ENCODE measurements at places on chromosomes 13 and 19.

- no peak for DNase-seq
Observed at GRCh38 chr19:55146705-55147273, 2.2 kb downstream of the TNNT1 start.

DNA sequence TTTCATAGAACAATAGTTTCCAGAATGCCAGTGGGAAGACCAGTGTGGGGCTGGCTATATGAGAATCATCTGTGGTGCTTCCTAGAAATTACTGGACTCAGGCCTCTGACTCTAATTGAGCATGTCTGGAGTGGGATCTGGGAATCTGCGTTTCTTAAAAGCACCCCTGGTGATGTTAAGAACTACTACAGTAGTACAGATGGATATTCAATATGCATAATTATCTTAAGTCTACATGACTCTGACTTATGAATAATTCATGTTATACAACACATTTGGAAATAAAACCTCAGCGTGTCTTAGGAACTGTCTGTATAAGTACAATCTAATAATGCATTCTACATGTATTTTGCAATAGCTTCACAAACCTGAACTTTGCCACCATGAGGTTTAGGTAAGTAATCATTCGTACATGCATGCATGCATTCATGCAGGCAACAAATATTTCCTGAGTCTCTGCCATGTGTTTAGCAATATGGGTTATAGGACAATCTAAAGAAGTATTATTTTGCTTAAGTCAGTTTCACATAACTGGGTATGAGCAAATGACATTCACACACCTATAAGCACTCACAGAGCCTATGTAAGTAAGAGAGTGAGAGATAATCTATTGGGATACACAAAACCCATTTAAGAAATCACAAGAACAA lies 62.0 kb downstream of the EPSTI1 start:
- DNase-seq, result no peak

GRCh38 chr19:1992759-1993260 lies 22.7 kb downstream of the BTBD2 start:
- no peak for DNase-seq

- DNase-seq, result no peak
Observed at GRCh38 chr19:29171525-29171924, 41.4 kb downstream of the UQCRFS1 start.

- DNase-seq, result no peak
Observed at GRCh38 chr13:94946039-94946438, 233.7 kb upstream of the SOX21 start.

DNA sequence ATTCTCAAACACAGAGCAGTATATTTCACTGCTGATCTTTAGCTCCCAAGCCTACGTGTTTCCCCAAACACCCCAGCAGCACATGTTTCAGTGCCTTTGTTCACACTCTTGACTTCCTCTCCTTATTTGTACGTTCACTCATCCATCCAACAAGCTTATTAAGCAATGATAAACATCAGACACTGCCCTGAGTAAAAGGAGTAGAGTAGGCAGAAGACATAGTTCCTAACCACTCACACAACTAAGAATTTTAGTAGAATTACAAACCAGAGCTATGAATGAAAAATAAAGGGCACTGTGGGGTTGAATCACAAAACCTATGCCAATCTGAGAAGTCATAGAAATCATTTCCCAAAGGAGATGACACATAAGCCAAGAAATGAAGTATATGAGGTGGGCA lies 213.5 kb downstream of the DIAPH3 start:
- DNase-seq, result peak; percentile 31

- no peak for DNase-seq
Observed at GRCh38 chr13:113589251-113589960, 4.9 kb downstream of the TFDP1 start.

- no peak for DNase-seq
Observed at GRCh38 chr13:48511621-48512230, 21.2 kb downstream of the RCBTB2 start.

GRCh38 chr13:34064456-34065205 lies 246.7 kb downstream of the RFC3 start:
- no peak for DNase-seq

DNA sequence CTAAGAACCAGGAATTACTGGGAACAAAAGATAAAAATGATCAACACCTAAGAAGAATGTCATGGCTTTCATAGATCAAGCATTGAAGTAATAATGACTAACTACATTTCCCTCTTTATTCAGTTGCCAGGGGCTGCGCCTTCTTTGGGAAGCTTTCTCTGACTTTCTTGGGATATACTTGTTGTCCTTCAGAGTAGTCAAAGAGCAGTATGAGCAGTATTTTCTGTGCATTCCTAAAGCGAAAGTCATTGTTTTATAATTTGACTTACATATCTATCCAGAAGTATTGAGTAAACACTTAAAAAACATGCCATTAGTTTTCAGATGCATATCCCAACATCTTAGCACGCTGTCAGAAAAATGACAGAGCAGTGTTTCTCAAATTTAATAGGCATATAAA lies 2412.4 kb downstream of the PCDH9 start:
- DNase-seq, result no peak

- no peak for DNase-seq
Observed at GRCh38 chr13:80590551-80590950, 249.6 kb upstream of the SPRY2 start.

DNA sequence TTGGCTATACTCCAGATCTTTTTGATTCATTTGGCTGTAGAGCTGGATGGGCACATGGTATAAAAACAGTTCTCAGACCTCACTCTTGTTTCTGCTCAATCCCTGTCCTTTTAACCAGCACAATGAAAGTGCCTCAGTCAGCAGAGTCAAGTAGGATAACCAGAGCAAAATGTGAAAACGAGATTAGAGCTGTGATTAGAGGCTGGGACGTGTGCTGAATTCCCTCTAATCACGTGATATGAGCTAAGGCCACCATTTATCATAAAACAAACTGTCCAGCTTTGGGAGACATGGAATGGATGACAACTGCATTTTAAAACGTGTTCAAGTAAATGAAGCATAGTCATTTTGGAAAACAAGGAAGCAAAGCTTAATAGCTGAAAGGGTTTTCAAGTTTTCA lies 54.1 kb downstream of the GJA3 start:
- no peak for DNase-seq

GRCh38 chr19:54114340-54115108 lies 933 bp downstream of the TFPT start:
- no peak for DNase-seq

- no peak for DNase-seq
Observed at GRCh38 chr19:31427857-31428256, 78.6 kb upstream of the TSHZ3 start.

GRCh38 chr13:85074543-85075313 lies 724.5 kb downstream of the SLITRK6 start:
- no peak for DNase-seq

- DNase-seq, result no peak
Observed at GRCh38 chr13:25132751-25133390, 36.9 kb downstream of the PABPC3 start.

DNA sequence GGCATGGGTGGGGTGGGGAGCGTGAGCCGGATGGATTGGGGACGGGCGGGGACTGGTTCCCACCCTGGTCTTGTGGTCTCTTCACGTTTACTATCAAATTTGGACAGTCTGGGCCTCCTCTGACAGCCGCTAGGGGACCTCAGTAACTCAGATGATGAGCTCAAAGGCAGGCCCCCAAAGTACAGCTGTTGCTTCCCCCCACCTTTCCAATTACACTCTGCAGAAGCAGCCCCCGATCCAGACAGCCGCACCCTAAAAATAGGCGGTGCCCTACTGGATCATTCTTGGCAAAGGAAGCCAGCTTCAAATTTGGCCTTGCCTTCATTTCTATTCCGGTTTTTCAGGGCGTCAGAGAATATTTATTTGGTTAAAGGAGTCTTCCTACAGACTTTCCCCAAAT lies 1.9 kb upstream of the FOXO1 start:
- DNase-seq, result no peak

GRCh38 chr19:485077-485476 lies 11.2 kb upstream of the MADCAM1 start:
- no peak for DNase-seq

DNA sequence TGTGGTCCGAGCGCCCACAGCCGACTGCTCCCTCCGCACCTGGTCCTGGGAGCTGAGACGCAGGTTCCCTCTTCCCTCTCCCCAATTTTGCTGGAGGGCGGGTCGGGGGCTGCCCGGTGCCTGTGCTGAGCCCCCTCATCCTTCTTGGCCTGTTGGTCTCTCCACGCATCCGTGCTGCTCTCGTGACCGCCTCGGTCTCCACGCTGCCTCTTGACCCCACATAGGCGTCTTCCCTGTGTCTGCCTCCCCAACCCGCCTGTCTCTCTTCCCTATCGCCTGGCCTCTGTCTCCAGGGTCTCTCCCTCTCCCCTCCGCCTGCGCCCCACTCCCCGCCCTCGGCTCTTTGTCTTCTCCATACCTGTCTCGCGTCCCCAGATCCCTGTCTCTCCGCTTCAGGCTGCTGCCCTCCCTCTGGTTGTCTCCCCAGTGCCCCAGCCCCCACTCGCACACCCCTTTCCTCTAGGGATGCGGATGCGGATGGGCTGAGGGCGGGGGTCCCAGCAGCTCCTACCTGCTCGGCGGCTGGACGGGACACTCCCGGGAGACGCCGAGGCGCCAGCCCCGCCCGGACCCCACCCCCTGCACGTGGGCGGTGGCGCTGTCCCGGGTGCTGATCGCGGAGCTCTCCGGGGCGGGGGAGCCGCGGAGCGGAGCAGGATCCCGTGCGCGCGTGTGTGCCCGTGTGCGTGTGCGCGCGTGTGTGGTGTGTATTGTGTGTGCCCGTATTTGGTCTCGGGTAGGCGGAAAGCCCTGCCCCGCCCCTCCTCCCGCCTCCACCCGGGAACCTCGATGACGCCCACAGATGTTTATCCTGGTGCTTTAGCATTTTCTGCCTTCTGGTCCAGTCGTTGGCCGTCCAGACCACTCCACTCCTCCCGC lies at the start of gene SYT5:
TSS of gene SYT5 (minus strand) at position 684 of the 879 bp plus-strand sequence. CDS start 1,248 bp downstream, outside the sequence.
- DNase-seq, result no peak

DNA sequence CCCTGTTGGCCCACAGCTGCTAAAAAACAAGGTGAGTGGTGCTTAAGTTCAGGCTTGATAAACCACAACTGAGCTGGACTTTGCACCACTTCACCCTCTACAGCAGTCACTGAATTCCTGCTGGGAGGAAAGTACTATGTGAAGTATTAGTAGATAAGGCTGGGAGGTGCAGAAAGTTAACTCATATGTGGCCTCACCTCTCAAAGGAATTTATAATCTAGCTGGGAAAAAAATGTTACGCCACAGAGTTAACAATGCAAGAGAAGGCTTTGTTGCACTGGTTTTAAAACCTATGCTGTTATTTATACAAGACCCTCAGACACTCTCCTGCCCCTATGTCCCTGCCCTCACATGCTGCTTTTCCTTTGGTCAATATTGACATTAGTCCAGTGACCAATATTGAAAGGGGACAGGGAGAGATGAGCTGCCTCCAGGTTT lies 60.9 kb downstream of the LIG4 start:
- no peak for DNase-seq

DNA sequence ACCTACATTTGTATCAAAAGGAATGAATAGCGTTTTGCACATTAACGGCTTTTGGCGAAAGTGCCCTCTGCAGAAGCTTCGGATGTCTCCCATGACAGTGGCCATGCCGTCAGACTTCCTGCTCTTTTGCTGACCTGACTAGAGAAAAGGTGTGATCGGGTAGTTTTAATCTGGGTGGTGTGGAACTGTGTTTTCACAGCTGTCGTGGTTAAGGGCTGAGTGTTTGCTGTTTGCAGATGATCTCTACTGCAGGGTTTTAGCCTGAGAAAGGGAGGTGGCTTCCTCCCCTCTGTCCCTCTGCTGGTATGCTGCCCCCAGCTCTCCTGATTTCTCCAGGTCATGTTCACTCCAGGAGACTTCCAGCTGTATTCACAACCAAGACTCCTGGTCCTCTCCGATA lies 22.4 kb downstream of the ZNF71 start:
- DNase-seq, result no peak

DNA sequence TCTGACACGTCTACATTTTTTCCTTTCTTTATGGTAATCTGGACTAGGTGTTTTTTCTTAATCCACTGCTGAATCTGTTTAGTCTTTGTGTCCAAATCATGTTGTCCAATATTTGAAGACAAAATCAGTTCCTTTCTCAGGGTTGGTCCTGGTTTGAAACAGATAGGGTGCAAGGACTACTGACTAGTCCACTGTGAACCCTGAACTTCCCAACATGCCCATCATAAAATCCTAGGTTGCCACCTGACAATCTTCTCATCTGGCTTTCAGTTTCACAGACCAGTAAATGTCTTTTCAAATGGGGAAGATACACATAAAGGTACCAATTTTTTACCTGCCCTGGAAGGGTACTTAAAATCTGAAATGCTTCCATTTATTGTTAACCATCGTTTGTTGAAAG lies 12.7 kb downstream of the GTF3A start:
- DNase-seq, result no peak

DNA sequence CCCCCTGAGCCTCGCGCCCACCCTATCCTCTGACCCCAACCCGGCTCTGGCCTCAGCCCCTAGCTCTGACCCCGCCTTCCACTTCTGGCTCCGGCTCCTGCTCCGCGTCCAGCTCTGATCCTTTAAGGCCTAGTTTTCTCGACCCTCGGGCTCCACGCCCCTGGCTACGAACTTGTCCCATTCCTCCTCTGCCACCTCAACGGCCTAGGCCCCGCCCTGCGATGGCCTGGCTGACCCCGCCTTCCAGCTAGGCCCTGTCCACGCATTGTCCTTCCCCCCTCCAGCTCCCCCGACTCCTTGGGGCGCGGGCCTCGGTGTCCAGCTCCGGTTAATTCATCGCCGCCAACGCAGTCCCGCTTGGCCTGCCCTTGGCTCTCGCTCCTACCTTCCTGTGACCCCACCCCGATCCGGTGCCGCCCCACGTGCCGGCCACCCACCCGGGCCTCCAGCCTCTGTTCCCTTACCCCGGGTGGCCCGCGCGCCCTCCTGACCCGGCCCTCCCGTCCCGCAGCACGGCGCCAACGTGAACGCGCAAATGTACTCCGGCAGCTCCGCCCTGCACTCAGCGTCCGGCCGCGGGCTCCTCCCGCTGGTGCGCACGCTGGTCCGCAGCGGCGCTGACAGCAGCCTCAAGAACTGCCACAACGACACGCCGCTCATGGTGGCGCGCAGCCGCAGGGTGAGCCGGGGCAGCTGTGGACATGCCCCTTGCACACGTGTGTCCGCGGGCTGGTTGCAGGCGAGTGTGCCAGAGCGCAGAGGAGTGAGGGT lies 9.4 kb downstream of the BCL3 start:
- no peak for DNase-seq

DNA sequence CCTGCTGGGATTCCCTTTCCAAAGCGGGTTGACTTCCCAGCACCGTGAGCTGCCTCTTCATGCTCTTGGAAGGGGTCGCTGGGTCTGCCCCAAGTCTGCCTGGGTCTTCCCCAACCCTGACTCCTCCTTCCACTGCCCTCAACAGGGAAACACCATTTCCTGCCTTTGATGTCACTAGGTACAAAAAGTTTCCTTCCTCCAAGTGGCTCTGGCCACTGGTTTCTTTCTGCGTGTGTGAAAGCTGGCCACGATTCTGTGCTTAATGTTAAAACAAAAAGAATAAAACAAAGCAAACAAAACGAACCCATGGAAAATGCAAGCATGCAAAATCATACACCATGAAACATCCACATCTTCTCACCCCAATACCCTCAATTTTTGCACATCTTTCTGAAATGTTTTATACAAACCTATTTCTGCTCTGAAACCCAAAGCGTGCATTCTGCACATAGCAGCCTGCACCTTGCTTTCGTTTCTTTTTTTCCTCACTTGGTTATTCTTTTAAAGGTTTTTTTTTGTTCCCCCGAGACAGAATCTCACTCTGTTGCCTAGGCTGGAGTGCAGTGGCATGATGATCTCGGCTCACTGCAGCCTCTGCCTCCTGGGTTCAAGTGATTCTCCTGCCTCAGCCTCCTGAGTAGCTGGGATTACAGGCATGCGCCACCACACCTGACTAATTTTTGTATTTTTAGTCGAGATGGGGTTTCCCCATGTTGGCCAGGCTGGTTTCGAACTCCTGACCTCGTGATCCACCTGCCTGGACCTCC lies 12.5 kb upstream of the TNFSF9 start:
- DNase-seq, result no peak
